MCF 10A (cell line): ENCODE measurements at places on chromosomes 4 and X.

DNA sequence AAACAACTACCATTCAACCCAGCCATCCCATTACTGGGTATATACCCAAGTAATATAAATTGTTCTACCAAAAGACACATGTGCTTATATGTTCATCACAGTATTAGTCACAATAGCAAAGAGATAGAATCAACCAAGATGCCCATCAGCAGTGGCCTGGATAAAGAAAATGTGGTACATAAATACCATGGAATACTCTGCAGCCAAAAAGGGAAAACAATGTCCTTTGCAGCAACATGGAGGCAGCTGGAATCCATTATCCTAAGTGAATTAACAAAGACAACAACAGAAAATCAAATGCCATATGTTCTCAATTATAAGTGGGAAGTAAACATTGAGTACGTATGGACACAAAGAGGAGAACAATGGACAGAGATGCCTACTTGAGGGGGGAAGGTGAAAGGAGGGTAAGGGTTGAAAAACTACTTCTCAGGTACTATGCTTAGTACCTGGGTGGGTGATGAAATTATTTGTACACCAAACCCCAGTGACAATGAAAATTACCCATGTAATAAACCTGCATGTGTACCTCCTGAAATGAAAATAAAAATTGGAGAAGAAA is 632.1 kb upstream of the AADAT start:
- DNase-seq: no peak

DNA sequence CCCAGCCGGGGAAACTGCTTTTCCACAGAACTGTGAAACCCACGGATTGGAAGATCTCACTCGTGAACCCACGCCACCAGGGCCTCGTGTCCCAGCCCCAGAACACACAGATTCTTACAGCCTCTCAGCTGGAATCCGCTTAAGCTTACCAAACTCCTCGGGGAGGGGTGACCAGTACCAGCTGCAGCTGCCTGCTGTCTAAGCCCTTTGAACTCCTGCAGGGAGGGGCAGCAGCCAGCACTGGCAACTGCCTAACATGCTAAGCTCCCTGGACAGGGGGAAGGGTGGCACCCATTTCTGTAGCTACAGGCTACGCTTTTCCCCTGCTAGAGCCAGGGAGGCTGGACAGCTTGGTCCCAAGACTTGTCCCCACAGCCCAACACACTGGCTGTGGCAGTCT is 38.4 kb downstream of the TBL1X start:
- no peak for DNase-seq

DNA sequence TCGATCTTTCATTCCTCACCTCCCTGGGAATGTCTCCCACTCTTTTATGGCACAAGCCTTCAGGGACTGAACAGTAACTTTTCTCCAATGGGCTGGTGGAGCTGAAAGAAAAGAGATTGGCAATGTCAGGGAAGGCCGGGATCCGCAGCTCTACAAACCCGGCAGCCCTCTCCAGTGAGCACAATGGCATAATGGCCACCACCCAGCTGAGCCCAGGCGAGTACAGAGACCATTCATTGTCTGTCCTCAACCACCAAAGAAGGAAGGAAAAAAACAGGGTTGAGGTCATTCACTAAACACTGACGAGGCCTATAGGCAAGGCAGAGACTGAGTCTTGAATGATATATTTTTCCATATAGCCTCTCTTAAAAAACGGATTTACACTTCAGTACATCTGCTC is 3.6 kb downstream of the GEMIN8 start:
- no peak for DNase-seq

DNA sequence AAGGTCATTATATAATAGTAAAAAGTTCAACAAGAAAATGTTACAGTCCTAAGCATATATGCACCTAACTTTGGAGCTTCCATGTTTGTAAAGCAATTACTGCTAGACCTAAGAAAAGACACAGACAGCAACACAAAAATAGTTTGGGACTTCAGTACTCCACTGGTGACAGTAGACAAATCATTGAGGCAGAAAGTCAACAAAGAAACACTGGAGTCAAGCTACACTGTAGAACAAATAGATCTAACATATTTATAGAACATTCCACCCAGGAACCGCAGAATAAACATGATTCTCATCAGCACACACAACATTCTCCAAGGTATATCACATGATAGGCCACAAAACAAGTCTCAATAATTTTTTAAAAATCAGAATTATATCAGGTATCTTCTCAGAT is 42.6 kb downstream of the ARFIP1 start:
- DNase-seq: no peak

DNA sequence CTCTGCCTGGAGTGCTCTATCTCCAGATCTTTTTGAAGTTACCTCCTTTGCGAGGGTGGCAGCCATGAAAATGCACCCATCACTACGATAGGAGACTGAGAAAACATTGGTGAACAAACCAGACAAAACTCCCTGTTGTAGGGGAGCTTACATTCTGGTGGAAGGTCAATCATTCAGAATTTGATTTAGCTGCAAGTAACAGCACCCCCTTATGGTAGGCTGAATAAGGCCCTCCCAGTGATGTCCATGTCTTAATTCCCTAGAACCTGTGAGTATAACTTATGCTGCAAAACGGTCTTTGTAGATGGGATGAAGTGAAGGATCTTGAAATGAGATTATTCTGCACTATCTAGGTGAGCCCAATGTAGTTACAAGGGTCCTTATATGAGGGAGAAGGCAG is 5.6 kb upstream of the TEC start:
- DNase-seq: peak; percentile 57

- no peak for DNase-seq
Measured at GRCh38 chrX:77436682-77437081, 10.5 kb upstream of the FGF16 start.

DNA sequence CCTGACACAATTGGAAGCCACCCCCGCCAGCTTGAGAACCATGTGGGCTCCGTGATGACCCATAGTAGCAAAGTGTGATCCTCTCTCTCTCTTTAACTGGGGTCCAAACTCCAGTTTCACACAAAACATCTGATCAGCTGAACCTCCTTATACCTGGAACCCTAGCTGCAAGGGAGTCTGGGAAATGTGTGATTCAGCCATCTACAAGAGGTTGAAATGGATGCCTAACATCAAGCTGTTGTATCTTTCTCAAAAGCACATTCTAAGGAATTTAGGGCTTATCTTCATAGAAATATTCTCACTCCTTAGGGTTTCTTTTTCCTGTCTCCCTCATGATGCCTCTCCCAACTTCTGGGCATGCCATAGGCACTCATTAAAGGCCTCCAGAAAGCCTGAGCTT is 126.0 kb downstream of the BCOR start:
- no peak for DNase-seq

- DNase-seq: no peak
Measured at GRCh38 chr4:182604953-182605352, 312.2 kb downstream of the DCTD start.

DNA sequence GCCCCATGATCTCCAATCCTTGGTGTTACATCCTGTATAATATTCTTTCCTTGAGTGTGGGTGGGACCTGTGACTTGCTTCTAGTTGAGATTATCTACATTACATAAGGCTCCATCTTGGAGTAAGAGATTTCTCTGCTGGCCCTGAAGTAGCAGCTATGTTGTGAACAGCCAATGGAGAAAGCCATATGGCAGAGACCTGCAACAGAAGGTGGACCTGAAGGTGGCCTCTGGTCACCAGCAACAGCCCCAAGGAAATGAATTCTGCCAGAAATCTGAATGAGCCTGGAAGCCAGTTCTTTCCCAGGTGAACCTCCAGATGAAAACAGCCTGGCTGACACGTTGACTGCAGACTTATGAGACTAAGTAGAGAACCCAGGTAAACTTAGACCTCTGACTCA is 2.3 kb upstream of the INTS6L start:
- DNase-seq: no peak

DNA sequence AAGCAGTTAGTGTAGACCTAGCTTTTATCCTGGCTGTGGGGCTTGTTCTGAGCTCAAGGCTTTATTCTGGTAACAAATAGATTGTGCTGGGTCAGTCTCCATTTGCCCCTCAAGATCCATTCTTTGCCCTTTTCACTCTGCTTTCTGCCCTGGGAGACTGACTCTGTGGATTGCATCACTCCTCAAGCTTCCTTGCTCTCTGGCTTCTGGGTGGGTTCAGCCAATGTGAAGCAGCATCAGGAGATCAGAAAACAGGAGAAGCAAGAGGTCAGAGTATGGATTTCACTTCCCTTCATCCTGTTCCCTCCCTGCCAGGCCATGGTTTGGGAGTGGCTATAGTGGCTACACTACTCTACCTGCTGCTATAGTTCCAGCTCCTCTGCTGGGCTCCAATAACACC is 184.1 kb upstream of the NDP start:
- no peak for DNase-seq

DNA sequence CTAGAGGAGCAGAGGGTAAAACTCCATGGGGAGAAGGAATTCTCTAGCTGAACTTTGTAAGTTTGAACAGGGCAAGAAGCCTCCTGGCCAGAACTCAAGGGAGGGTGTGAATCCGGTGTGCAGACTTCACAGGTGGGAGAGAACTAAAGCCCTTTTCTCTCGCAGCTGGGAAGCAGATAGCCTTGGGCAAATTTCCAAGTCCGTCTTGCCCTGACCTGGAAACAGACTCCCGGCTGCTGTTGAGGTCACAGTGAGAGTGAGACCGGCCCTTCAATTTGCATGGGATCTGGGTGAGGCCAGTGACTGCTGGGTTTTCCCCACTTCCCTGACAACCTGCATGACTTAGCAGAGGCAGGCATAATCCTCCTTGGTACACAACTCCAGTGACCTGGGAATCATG is 94.5 kb upstream of the ZNF827 start:
- DNase-seq: no peak

DNA sequence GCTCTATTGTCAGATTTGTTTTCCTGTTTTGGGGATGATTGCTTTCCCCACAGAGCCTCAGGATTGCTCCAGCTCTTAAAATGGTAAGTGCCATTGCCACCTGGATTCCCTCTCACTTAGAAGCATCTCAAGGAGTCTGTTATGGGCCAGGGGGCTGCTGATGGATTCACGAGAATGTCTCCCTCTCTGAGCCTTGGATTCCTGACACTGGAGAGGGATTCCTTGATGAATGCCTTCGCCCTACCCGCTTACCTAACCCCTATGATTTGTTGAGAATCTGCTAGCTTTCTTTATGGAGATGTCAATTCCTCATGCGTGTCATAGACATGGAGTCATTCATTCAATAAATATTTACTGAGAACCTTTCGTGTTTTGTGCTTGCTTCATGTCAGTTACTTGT is 36.9 kb upstream of the TENM3 start:
- DNase-seq: no peak
